ENCODE measurements at places on chromosomes 11 and 22. TPM values are rescaled to one million over a fixed set of nuclear protein-coding genes. Genes with fewer than 3 reads are reported as not detected.

KREMEN1 gene
- not detected for polyA plus RNA-seq

CARD18 gene
- not detected for polyA plus RNA-seq

CASP5 gene
- polyA plus RNA-seq: not detected

STT3A gene
- polyA plus RNA-seq: 30.9 TPM

LDLRAD3 gene
- not detected for polyA plus RNA-seq

FRMD8 gene
- polyA plus RNA-seq: 57.3 TPM

TUT1 gene
- 12.7 TPM for polyA plus RNA-seq

UVRAG gene
- polyA plus RNA-seq: 65.5 TPM

- no peaks in the 10 kb centered on the region for H3K27me3 ChIP-seq
- no peak for DNase-seq
- no peaks in the 10 kb centered on the region for H3K36me3 ChIP-seq
- H3K4me1 ChIP-seq: peaks cover 6% of the 10 kb centered on the region
- no peak overlapping the region for H3K27ac ChIP-seq
- no peak overlapping the region for H3K4me3 ChIP-seq
Observed at GRCh38 chr11:34864424-34864823, 51.8 kb downstream of the APIP start.

DNA sequence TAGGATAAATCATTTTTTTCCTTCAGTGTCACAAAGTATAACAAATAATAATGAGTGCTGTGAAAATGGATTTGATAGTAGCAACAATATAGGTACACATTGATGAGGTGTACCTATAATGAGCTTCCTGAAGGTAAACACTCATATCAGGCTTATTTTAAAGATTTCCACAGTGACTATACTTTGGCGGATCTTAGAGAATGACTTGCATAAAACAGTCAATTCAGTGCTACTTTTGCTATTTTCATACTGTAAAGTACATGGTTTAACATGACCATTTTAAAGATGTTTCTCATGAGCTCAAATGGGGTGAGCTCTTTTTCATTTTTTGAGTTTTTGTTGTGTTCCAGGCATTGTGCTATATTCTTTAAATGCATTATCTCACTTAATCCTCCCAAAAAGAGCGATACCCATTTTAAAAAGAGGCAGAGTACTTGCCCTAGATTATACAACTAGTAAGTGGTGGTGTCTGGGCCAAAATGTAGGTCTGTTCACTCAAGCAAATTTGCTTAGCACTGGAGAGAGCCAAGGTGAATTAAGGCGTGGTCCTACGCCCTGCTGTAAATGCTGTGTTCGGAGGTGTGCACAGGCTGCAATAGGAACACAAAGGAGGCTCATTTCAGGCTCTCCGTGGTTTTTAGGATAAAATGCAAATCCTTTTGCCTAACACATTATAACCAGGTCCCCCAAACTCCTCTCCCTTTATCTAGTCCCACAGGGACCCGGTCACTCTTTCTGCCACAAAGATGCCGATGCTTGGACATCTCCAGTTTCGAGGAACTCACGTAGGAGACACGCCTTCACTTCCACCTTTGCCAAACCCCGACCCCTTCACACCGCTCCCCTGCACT, 617 bp upstream of the ALKBH3 start:
- peaks cover 10% of the 10 kb centered on the region for H3K4me1 ChIP-seq
- DNase-seq: no peak
- peaks cover 8% of the 10 kb centered on the region for H3K36me3 ChIP-seq

DNA sequence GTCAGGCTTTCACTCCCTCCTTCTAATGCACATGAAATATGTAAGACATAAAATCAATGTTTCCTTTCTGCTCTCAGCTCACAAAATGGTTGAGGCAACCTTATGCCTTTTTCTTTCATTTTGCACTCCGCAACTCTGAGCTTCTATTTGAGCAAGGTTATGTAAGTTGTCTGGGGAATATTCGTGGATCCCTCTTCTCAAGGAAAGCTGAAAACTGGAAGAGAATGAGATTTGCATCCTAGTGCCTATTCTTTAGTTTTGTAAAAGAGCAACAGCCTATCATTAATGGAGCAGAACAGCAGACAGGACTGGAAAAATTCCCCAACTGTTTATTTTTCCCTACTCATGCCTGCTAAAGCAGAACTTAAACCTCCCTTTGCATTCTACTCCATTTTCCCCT, 141.7 kb downstream of the FAM76B start:
- no peaks in the 10 kb centered on the region for H3K36me3 ChIP-seq
- peaks cover 6% of the 10 kb centered on the region for H3K4me1 ChIP-seq
- H3K4me3 ChIP-seq: no peak overlapping the region
- no peak overlapping the region for H3K27ac ChIP-seq
- DNase-seq: no peak
- H3K27me3 ChIP-seq: peaks cover 3% of the 10 kb centered on the region

DNA sequence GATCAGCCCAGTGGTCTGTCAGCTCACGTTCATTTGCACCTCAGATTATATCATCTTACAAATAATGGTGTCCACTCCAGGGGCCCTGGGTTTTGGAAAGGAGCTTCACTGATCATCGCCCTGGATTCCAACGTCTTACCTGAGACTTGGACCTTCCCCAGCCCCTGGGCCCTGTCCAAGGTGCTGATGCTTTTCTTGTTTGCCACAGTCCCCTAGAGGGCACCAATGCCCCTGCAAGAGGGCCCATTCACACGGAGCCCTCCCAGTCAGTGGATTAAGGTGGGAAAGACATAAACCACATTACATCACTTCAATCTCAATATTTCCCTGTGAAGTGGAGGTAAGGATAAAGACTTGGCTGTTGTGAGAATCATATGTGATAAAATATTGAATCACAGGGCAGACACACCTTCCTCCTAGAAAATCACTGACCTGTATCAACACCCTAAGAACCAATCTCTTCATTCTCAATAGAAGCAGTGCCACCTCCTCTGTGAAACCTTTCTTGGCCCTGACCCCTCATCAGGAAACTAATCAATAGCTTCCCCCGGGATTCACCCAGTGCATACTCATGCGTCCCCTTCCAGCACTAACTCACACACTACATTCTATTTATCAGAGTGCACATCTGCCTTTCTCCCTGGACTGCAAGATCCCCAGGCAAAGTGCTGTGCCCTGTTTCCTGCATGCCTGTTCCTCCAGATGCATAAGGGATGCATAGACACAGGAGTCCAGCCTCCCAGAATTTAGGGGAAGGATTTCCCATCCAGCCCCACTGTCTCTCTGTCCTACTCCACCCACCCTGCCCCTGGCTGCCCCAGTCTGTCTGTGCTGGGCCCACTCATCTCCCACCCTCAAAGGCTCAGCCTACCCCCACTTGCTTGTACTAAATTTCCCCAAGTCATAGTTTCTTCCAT, 167.0 kb downstream of the BUD13 start:
- H3K36me3 ChIP-seq: no peaks in the 10 kb centered on the region
- no peak overlapping the region for H3K27ac ChIP-seq
- no peaks in the 10 kb centered on the region for H3K4me1 ChIP-seq
- no peak for DNase-seq
- H3K4me3 ChIP-seq: no peak overlapping the region
- peaks cover 13% of the 10 kb centered on the region for H3K27me3 ChIP-seq

GRCh38 chr11:14677146-14677545, 33.5 kb downstream of the PDE3B start:
- peaks cover 15% of the 10 kb centered on the region for H3K4me1 ChIP-seq
- H3K4me3 ChIP-seq: no peak overlapping the region
- peaks cover 4% of the 10 kb centered on the region for H3K36me3 ChIP-seq
- H3K27ac ChIP-seq: no peak overlapping the region

DNA sequence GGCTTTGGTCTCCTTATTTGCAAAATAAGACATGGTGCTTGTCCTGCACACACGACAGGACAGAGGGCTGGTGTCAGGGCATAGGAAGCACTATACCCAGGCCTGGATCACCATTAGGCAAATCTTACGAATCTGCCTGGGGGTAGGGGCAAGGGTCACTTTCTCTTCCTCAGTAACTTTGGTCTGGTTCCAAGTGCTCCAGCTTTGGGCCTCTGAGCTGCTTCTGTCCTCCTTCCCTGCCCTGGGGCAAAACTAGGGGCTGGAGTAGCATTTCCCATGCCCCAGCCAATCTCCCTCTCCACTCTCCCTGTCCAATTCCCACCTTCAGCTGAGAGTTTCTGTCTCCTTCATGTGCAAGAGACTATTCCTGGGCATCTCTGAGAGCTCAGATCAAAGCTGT, 123.7 kb upstream of the NECTIN1 start:
- H3K27ac ChIP-seq: no peak overlapping the region
- DNase-seq: no peak
- H3K4me1 ChIP-seq: no peaks in the 10 kb centered on the region
- no peak overlapping the region for H3K4me3 ChIP-seq
- no peaks in the 10 kb centered on the region for H3K36me3 ChIP-seq
- H3K27me3 ChIP-seq: peaks cover 20% of the 10 kb centered on the region

GRCh38 chr11:15818132-15818842, 538.1 kb downstream of the SOX6 start:
- no peak for DNase-seq
- H3K27ac ChIP-seq: no peak overlapping the region
- no peaks in the 10 kb centered on the region for H3K4me1 ChIP-seq
- no peaks in the 10 kb centered on the region for H3K36me3 ChIP-seq

- no peak for DNase-seq
- no peak overlapping the region for H3K4me3 ChIP-seq
- no peaks in the 10 kb centered on the region for H3K36me3 ChIP-seq
- H3K4me1 ChIP-seq: no peaks in the 10 kb centered on the region
- H3K27ac ChIP-seq: no peak overlapping the region
Observed at GRCh38 chr11:113048820-113049768, 87.9 kb downstream of the NCAM1 start.
